NCI-H1105 (cell line): ENCODE measurements at places on chromosomes 12 and 14.

GRCh38 chr14:104385531-104386101, 193.9 kb upstream of the C14orf180 start:
- DNase-seq: no peak

- DNase-seq: no peak
Measured at GRCh38 chr12:47813511-47814196, 6.0 kb downstream of the HDAC7 start.

DNA sequence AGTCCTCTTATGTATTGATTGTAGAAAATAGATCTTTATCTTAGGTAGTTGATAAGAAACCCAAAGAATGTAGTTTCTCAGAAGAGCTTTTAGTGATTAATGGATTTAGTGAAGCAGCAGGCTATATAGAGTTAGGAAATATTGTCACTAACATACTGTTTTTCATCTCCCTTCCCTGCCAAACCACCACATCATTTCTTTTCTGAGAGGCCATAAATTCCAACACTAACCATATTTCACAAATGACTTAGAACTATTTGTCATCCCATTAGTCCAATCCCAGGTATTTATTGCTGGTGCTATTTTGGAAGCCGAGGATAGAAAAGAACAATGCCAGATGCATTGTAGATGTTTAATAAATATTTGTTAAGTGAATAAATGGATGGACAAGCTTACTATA, 185.7 kb downstream of the KICS2 start:
- DNase-seq: no peak

- no peak for DNase-seq
Measured at GRCh38 chr12:19095331-19095730, 34.2 kb upstream of the PLEKHA5 start.

DNA sequence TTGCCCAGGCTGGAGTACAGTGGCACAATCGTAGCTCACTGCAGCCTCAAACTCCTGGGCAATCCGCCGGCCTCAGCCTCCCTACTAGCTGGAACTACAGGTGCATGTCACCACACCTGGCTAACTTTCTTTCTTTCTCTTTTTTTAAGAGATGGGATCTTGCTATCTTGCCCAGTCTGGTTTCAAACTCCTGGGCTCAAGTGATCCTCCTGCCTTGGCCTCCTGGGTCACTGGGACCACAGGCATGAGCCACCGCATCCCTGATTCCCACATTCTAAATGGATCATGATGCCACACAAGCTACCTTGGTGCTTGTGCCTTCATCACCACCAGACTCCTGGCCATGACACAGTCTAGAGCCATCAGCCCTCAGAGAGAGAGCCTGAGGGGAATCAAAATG, 43.8 kb downstream of the PRKAB1 start:
- no peak for DNase-seq
